ENCODE measurements at places on chromosomes 5 and 9.

- DNase-seq, result no peak
These were observed 571.3 kb upstream of the CLINT1 start for GRCh38 chr5:158430166-158430797.

DNA sequence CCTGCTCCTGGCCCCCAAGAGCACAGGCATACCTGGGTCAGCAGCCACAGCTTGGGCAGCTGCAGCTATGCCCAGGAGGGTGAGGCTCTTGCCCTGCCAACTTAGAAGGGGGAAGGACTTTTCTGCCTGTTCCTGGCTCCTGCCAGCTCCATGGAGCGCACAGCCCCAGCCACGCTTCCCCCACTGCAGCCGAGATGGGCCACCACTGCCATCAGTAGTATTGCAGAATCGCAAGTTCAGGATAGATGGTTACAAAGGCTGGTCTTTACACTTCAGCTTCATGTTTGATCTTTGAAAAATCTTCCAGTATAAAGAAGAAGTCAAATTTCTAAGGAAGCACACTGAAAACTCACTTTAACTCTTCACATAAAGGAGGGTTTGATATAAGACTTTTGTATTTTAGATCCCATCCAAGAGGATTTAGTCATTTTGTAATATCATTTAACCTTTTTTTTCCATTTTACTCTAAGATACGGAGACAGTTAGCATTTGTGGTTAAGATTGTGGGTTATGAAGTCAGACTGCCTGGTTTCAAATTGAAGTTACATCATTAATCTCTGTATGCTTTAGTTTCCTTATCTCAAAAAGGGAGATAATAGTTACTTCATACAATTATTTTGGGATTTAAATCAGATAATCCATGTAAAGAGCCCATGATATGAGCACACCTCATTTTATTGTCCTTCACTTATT is 81.8 kb downstream of the NLN start:
- DNase-seq, result no peak

DNA sequence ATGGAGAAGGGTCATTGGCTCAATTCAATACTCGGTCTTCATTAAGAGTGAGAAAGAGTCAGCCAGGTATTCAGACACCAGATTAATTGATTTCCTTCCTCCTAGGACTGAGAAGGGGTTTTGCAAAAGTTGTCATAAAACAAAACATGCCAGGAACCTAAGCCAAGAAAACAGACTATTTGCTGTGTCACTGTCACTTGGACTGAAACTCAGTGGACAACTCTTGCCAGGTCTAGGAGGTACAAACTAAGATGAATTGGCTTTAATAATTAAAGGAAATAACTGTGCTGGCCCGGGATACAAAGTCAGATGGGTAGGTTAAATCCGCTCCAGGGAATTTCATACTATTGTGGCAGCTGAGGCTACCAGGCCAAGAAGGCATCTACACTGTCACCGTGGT is 71.1 kb upstream of the TBC1D9B start:
- no peak for DNase-seq

GRCh38 chr9:6450641-6451375 is 37.8 kb downstream of the UHRF2 start:
- no peak for DNase-seq

GRCh38 chr9:110121170-110121569 is 86.8 kb downstream of the C9orf152 start:
- DNase-seq, result no peak

GRCh38 chr9:13725516-13725915 is 446.0 kb upstream of the MPDZ start:
- no peak for DNase-seq

DNA sequence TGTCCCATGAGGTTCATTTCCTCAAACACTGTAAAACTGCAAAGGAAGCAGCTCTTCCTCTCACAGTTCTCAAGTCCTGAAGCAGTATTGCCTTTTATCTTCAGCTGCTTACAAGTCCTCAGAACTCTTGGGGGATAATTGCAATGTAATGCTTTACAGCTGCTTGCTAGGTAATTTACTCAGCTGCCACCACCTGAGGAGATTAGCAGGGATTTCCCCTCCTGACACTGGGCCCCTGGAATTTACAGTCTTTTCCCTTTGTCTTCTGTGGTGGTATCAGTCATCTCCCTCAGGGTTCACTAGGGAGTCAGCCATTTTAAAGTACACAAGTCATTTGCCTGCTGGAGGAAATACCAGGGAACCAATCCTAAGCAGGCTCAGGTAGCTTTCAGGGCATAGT is 754.3 kb upstream of the GRAMD2B start:
- DNase-seq, result no peak

DNA sequence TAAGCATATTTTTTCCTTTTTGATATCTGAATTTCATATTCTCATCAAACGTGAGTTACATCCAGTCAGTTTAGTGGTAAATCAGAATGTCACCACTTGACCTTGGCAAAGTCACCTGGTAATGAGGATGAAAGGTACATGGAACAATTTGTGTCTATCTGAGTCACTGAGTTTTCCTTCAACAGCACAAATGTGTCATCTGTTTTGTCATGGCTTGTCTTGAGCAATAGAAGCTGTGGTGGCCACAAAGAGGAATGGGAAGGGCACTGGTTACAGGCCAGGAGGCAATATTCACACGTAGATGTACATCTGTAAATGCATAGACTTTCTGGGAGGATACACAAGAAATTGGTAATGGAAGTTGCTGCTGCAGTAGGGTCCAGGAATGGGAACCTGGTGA is 8.4 kb upstream of the ZNF474 start:
- DNase-seq, result no peak

DNA sequence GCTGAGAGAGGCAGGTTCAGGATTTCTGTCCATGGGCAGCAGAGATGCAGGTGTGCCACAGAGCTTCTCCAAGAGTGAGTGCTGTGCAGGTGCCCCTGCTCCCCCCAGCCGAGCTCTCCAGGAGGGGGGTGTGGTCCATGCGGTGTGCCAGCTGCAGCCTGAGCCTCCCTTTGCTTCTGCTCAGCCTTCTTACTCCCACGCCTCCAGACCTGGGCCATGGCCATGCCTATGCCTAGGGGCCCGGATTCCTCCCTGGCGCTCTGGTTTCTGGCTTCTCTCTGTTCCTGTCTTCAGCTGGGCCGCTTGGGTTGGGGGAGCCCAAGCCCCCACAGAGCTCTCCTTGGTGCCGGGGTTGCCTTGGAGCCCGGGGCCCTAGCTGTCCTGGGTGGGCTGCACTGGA is 133.3 kb downstream of the CACNA1B start:
- no peak for DNase-seq

DNA sequence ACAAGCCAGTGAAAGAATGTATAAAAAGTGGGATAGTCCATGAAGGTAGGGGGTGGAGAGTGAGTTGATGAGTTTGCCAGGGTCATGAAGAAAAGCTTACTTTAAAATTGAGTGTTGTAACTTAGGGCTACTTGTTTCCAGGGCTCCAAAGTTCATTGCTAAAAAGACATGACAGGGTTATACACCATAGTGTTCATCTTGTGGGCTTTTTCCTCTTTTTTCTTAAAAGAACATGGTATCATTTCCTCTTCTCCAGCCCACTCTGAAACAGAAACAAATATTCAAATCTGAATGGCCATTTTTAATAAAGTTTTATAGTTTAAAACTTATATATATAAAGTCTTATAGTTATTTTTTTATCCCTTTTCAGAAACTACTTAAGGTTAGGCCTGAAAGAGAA is 115.7 kb upstream of the SMC2 start:
- no peak for DNase-seq

DNA sequence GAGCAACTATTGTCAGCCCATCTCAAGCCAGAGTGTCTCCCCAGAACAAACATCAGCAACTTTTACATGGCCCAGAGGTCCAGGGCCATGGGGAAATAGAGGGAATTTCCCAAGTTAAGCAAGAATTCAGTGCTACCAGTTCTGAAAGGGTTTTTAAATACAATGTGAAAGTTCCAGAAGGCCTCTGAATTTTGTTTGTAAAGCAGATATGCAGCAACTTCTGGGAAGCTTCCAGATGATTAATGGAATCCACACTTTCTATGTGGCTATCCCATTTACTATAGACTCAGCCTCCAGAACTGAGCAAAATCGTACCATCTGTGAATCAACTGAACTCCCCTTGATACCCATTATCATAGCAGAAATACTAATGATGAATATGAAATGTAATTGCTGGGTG is 93.8 kb downstream of the FEM1C start:
- DNase-seq, result no peak

GRCh38 chr9:6590334-6590733 is 55.2 kb downstream of the GLDC start:
- DNase-seq, result no peak

GRCh38 chr9:97906236-97906831 is 16.0 kb downstream of the TRMO start:
- DNase-seq, result no peak

DNA sequence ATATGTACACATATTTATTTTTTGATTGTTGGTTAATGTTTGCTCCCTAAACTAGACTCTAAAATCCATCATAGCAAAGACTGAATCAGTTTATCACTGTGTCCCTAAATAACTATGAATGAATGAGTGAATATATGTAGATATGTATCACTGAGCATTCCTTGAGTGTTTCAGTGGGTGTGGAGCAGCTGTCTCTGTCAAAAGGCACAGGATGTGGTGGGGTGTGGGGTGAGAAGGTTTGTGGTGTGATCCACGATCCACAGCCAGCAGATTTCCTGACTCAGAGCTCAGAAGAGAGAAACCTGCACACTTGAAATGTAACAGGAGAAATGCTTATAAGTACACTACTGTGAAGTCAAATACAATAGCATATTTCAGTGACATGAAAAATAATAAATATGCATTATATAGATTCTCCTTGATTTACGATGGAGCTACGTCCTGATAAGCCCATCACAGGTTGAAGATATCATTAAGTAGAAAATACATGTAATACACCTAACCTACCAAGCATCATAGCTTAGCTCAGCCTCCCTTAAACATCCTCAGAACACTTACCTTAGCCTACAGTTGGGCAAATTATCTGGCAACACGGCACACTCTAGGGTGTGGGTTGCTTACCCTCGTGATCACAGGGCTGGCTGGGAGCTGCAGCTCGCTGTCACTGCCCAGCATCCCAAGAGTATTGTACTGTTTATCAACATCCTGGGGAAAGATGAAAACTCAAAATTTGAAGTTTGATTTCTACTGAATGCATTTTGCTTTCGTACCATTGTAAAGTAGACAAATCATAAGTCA is 287.0 kb downstream of the GAS1 start:
- DNase-seq, result no peak

GRCh38 chr5:140363631-140364471 is 3.9 kb downstream of the SLC4A9 start:
- DNase-seq, result no peak

- no peak for DNase-seq
These were observed 6.7 kb downstream of the MYO10 start for GRCh38 chr5:16929347-16929746.

- DNase-seq, result no peak
These were observed 27.6 kb downstream of the MBLAC2 start for GRCh38 chr5:90446961-90447360.

DNA sequence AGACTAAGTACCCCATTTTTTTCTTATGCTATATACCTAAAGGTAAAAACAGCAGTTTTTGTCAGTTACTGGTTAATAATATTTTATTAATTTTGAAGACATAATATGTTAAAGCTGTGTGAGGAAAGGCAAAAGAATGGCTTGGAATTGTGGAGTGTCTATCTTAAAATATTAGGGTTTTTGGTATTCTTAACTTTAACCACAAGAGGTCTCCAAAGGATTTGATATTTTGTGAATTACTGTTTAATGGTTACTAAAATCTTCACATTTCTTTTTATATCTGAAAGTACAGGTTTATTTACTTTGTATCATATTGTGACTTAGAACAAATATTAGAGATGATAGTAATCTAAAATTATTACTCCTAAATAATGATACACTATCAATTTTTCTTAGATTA is 32.0 kb upstream of the DHFR start:
- DNase-seq, result no peak
